ENCODE measurements at places on chromosomes 6 and 20.

- DNase-seq, result no peak
Observed at GRCh38 chr20:18496042-18496441, 983 bp downstream of the RBBP9 start.

DNA sequence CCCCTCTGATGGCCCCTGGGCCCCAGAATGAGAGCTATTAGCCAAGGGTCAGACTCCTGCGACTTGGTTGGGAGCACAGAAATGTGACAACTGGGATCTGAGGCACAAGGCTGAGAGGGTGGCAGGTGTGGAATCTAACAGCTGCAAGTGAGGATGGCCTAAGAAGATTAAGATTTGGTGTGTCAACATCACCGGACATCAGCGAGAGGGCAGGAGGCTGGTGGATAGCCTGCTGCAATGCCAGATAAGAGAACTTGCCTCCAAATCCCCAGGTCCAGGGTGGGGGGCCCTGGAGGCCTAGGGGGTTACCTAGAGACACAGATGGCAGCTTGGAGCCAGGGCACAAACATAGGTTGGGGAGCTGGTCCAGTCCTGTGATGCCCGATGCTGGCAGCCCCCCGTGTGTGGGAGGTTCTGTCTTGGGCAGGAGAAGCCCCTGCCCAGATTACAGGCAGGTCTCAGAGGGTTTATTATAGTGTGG lies 155.8 kb downstream of the GRM4 start:
- no peak for DNase-seq

GRCh38 chr6:50724381-50725124 lies 11.2 kb downstream of the TFAP2D start:
- DNase-seq, result no peak

GRCh38 chr6:53143710-53144109 lies 4.9 kb downstream of the GCM1 start:
- no peak for DNase-seq

GRCh38 chr6:27505209-27506027 lies 32.5 kb upstream of the ZNF184 start:
- DNase-seq, result peak; percentile 18

DNA sequence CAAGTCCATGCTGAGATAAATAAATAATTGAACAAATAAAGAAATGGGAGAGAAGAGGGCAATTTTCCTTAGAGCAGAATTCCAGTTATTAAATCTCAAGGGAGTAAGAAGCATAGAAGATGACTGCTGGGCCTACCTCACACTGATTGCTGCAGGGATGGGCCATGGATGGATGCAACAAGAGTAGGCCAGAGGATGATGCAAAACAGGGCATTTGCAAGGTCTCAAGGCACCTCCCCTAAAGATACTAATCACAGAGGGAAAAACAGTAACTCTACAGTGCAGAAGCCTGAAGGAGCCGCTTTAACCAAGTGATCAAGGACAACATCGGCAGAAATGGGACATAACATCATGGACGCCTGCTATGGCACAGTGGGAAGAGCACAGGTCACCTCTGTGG lies 1.7 kb upstream of the SCP2D1 start:
- DNase-seq, result no peak

DNA sequence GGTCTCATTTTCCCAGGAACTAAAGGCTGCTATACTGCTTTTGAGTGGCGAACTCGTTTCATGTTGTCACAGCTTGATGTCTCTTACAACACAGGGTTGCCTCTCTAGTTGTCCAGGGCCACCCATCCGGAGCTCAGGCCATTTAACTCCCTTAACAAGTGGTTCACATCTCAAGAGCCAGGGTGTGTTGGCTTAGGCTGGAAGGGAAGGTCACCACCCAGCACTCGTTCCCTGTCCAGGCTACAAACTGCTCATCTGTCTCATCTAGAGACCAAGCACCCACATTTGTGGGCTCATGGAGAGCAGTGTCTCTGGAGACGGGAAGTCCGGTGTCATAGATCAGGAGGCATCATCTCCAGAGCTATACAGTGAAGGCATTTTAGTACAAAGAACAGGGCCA lies 106.8 kb upstream of the EXOC2 start:
- DNase-seq, result no peak

DNA sequence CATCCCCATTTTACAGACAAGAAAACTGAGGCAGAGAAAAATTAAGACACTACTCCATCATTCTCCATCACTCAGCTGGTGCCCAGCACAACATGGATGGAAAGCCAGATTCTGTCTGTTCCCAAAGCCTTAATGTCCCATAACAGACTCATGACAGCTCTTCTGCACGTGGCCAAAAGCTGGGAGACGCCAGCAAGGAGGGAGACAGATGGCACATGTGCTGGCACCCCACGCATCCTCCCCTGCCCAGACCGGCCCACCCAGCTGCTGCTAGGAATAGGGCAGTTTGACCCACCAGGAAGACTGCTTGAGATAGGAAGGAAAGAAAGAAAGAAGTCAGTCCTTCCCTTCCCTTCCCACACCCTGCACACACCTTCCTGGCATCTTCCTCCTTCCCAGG lies 96.3 kb downstream of the PREX1 start:
- DNase-seq, result no peak
